ENCODE measurements at places on chromosomes 1 and 21. TPM values are rescaled to one million over a fixed set of nuclear protein-coding genes. Genes with fewer than 3 reads are reported as not detected.

The BSDC1 gene
- polyA plus RNA-seq: 62.2 TPM

The PLPPR5 gene
- polyA plus RNA-seq: 2.5 TPM

The CA6 gene
- polyA plus RNA-seq: not detected

The NBPF10 gene
- polyA plus RNA-seq: 3.4 TPM

The RBM11 gene
- polyA plus RNA-seq: 3.2 TPM

The LGALS8 gene
- 76.9 TPM for polyA plus RNA-seq

The PDE9A gene
- 36.2 TPM for polyA plus RNA-seq

The OR2L2 gene
- polyA plus RNA-seq: 0.04 TPM

The SHE gene
- 10.9 TPM for polyA plus RNA-seq

The LAMB3 gene
- polyA plus RNA-seq: 1.6 TPM

Data from right renal pelvis (tissue), 4 donors.